ENCODE measurements at places on chromosomes 6 and 20. TPM values are rescaled to one million over a fixed set of nuclear protein-coding genes. Genes with fewer than 3 reads are reported as not detected.

DNA sequence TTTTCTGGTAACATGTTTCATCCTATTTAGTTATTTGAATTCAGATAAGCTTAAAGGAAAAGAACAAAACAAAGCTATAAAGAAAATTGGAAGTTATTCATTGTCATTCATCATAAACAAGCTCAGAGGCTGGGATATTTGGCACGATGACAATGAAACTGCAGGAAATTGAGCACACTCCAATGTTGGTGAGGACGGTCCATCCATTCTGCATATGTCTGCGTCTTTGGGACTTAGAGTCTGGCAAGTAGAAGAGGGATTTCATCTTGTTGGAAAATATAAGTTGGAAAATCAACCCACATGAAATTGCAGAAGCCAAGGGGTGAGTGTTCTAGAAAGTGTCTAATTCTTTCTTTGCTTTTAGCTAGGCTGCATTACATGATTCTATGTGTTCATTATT lies 78.4 kb downstream of the HDGFL1 start:
- DNase-seq = no peak

The C6orf15 gene
- total RNA-seq = not detected

The MLIP gene
- total RNA-seq = not detected

The PACRG gene
- 0.58 TPM for total RNA-seq
